ENCODE measurements at places on chromosomes 3 and 15.

DNA sequence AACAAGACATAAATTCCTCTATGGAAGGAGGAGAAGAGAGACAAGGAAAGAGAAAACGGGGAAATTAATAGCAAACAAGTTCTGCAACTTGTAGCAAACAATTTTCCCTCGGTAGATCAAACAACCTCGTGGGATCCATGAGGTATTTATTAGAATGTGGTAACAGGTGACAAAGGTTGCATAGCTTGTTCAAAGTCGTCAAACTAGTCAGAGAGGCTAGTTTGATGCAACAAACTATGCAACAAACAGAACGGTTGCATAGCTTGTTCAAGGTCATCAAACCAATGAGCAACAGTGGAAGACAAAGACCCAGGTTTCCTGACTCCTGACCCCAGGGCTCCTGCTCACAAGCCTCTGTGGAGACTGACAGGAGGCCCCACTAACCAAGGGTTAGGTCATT, 20.7 kb downstream of the MB21D2 start:
- no peak for DNase-seq

- DNase-seq = no peak
Observed at GRCh38 chr15:71716990-71717389, 93.4 kb upstream of the NR2E3 start.

DNA sequence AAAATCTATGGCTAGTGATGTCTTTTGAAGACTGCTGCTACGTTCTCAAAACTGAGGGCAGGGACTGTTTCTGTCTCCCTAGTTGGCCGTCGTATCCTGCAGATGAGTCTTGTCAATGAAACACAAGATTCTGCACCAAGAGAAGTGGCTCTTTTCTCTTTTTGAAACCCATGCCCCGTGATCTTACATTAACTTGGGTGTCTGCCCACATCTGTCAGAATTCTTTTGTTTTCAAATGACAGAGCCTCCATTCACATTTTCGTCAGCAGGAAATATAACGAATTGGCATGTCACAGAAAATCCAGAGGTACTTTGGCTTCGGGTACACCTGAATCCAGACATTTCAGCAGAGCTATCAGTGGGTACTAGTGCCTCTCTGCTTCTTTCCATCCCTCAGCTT, 331.3 kb upstream of the PROK2 start:
- no peak for DNase-seq

GRCh38 chr15:100572362-100572983, 29.5 kb downstream of the LINS1 start:
- no peak for DNase-seq

- DNase-seq = no peak
Observed at GRCh38 chr3:71140477-71140876, 443.1 kb downstream of the FOXP1 start.

DNA sequence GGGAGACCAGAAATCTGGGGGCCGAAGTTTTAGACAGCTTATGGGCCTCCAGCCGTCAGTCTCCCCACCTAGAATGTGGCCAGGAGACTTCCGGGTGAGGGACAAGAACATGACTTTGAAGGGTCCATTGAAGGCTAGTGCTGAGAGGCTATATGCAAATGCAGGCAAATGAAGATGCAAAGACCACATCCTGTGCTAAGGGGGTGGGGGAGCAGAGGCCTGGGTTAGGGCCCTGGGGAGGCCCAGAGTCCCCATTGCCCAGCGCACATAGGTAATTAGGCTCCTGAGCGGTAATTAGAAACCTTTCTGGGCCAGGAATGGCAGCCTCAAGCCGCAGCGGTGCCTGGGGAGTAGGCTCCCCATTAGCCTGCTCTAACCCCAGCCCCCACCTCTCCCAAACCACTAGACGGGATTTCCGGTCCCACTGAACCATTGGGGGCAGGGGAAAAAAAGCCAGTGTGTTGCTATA, 6.8 kb downstream of the CSK start:
- DNase-seq = peak; percentile 86

DNA sequence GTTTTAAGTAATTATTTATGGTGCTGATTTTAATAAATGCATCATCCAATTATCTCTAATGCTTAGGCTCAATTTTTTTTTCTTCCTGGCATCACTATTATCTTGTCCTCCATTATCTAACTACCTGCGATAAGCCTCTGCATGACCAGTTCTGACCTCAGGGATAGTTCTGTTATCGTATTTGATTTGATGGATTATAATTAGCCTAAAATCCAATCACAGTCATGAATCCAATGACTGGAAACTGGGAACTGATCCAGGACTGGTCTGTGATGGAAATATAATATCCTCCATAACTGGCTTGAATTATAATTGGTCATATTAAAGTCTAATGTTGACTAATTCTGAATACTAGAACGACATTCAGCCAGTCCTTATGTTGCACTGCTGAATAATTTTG, 1.1 kb downstream of the MYH15 start:
- DNase-seq = no peak

Data from Peyer's patch (tissue), 4 donors.